Neuronal stem cell (in vitro differentiated cells): ENCODE measurements at places on chromosomes 11 and 22.

DNA sequence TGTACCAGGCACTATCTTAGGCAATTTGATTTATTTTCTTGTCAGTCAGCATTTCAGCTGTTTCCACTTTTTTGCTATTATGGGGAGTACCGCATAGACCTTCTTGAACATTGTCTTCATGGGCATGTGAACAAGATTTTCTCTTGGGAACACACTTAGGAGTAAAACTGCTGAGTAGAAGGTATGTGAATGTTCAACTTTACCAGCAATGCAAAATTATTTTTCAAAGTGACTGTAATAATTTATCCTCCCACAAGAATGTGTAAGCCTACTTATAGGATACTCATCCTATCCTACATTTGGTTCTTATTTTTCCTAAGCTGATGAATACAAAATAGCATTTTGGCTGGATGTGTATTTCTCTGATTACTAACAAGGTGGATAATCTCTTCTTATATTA, 132.0 kb upstream of the NAV2 start:
- H3K27me3 ChIP-seq: no peaks in the 10 kb centered on the region
- no peak for DNase-seq
- no peak overlapping the region for H3K27ac ChIP-seq
- H3K4me3 ChIP-seq: no peak overlapping the region
- peaks cover 21% of the 10 kb centered on the region for H3K4me1 ChIP-seq
- H3K36me3 ChIP-seq: no peaks in the 10 kb centered on the region

DNA sequence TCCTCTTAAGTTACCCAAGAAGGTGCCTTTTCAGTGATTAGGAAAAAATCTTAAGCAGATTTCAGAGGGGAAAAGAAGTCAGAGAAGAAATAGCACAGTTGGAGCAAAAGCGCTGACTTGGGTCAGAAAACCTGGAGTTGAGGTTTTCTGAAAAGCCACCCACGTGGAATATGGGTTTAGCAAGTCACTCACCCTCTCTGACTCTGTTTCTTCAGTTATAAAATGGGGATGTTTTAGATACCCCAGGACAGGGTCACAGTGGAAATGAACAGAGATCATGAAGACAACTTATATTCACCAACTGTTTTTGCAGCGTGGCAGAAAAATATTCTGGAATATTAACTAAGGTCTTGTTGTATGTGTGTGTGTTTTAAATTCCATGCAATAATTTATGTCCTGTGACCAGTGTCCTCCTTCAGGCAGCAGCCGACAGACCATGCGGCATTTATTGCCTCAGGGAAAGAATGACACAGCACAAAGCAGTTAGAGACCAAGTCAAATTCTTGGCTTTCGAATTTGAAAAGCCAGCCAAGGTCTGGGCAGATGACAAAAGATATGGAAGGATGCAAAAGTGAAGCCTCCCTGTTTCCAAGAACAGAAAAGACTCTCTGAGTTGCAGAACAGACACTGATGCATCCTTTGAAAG, 119.9 kb downstream of the MIAT start:
- H3K4me1 ChIP-seq: peaks cover 3% of the 10 kb centered on the region
- no peak overlapping the region for H3K27ac ChIP-seq
- H3K36me3 ChIP-seq: no peaks in the 10 kb centered on the region
- no peaks in the 10 kb centered on the region for H3K27me3 ChIP-seq
- no peak overlapping the region for H3K4me3 ChIP-seq

GRCh38 chr22:43867839-43868635, 5.7 kb upstream of the SULT4A1 start:
- H3K27me3 ChIP-seq: no peaks in the 10 kb centered on the region
- no peaks in the 10 kb centered on the region for H3K4me1 ChIP-seq
- H3K27ac ChIP-seq: no peak overlapping the region

- peak; percentile 70 for DNase-seq
- H3K27ac ChIP-seq: no peak overlapping the region
- no peak overlapping the region for H3K4me3 ChIP-seq
- peaks cover 38% of the 10 kb centered on the region for H3K36me3 ChIP-seq
- no peaks in the 10 kb centered on the region for H3K4me1 ChIP-seq
- no peaks in the 10 kb centered on the region for H3K27me3 ChIP-seq
Observed at GRCh38 chr22:41532908-41533825, 11.1 kb downstream of the POLR3H start.

DNA sequence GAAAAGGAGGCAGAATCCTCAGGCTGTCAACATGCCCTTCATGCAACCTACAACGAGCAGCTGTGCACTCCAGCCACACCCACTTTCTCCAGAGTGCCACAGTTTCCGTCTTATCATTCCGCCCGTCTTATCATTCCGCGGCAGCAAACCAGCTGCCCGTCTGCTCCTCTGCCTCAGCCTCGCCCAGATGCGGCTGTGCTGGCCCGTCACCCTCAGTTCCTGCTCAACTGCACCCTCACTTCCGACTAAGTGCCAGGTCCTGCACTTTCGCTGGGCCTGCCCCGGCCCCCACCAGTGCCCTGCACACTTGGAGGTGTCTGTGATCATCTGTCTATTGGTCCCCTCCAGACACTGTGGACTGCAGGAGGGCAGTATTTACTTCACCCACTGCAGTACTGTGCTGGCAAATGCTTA, 43.7 kb downstream of the MICAL3 start:
- H3K36me3 ChIP-seq: no peaks in the 10 kb centered on the region
- H3K4me1 ChIP-seq: peaks cover 6% of the 10 kb centered on the region
- no peak overlapping the region for H3K4me3 ChIP-seq
- H3K27ac ChIP-seq: no peak overlapping the region
- no peak for DNase-seq
- H3K27me3 ChIP-seq: no peaks in the 10 kb centered on the region

- no peaks in the 10 kb centered on the region for H3K4me1 ChIP-seq
- DNase-seq: no peak
- no peak overlapping the region for H3K27ac ChIP-seq
- no peaks in the 10 kb centered on the region for H3K27me3 ChIP-seq
- no peak overlapping the region for H3K4me3 ChIP-seq
- no peaks in the 10 kb centered on the region for H3K36me3 ChIP-seq
Observed at GRCh38 chr11:100908746-100909145, 220.9 kb downstream of the PGR start.

GRCh38 chr22:19795617-19796008, 35.0 kb downstream of the TBX1 start:
- H3K27ac ChIP-seq: no peak overlapping the region
- no peaks in the 10 kb centered on the region for H3K27me3 ChIP-seq
- H3K4me3 ChIP-seq: no peak overlapping the region
- DNase-seq: no peak

DNA sequence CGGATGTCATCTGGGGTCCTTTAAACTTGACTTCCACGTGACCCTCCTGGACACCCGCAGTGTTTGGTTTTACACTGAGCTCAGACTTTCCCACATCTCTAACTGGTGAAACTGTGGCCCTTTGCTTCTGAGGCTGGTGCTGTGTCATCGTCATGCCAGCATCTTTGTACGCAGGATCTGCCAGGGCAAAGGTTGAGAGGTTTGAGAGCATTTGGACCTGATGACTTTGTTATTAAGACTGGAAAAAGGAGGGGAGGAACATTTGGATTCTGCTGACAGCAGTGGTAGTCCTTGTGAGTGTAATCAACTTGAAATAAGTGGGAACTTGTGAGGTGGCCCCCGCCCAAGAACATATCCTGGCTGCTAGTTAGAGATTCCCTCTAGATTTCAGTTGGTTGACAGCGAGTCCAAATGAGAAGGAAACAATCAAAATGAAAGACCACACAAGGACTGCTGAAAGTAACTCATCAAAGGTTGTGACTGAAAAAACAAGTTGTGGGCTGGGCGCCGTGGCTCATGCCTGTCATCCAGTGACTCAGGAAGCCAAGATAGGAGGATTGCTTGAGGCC, 102.5 kb downstream of the KIAA1671 start:
- H3K27me3 ChIP-seq: no peaks in the 10 kb centered on the region
- H3K4me1 ChIP-seq: no peaks in the 10 kb centered on the region
- DNase-seq: no peak
- H3K4me3 ChIP-seq: no peak overlapping the region

- no peak overlapping the region for H3K27ac ChIP-seq
- H3K4me1 ChIP-seq: peaks cover 4% of the 10 kb centered on the region
Observed at GRCh38 chr11:134555510-134555909, 143.5 kb upstream of the B3GAT1 start.

DNA sequence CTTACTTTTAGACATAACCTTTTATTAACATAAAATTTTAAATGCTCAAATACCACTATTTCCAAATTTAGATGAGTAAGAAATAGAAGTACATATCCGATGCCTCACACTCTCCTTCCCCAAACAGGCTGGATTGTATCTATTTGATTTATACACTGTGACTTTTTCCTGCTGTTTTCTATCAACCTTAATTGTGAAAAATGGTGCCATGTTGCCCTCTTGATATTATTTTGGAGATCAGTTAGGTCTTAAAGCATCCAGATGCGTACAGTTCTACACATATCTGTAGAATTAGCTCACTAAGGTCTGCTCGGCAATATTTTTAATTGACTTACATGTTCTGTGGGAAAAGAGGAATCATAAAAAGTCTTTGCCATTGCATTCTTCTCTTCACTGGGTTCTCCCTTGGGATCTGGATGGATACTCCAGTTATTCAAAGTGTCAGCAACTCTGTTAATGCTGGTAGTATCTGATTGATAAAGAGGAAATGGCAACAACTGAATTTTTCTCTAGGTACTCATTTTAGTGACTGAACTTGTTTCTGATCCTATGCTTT, 27.2 kb downstream of the EIF3M start:
- peaks cover 7% of the 10 kb centered on the region for H3K36me3 ChIP-seq
- H3K4me3 ChIP-seq: no peak overlapping the region
- H3K4me1 ChIP-seq: no peaks in the 10 kb centered on the region
- no peak overlapping the region for H3K27ac ChIP-seq
- DNase-seq: no peak

DNA sequence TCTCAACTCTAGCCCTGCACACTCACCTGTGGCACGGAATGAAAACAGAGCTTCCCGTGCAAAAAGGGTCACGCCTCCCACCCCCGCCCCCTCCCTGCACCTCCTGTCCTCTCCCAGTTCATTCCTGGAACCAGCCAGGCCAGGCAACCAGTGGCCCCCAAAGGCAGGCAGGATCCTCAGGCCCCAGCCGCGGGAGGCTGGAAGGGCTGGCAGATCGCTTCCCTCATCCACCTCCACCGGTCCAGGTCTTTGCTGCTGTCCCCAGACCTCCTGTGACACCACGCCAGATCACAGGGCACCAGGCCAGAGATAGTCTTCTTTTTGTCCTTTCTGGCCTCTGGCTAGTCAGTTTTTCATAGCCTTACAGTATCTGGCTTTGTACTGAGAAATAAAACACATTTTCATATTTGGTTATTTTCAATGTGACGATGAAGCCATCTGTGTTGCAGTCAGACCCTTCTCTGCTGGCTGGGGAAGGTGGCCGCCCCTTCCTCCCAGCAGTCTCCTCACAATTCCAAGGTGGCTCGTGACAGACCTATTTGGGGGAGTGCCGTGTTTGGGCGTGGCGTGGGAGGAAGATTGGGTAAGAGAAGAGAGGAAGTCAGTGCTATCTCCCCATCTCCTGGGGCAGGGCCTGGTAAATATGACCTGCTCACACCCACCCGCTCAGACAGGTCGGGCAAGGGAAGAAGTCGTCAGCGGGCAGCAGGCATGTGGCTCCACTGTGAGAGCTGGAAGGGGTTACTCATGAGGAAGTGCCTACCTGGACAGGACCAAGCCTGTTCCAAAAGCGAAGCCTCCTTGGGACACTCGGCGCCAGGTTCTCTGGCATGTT, 9.1 kb downstream of the SSH3 start:
- DNase-seq: no peak
- no peaks in the 10 kb centered on the region for H3K36me3 ChIP-seq
- H3K4me1 ChIP-seq: no peaks in the 10 kb centered on the region
- no peak overlapping the region for H3K27ac ChIP-seq
- no peak overlapping the region for H3K4me3 ChIP-seq
- H3K27me3 ChIP-seq: no peaks in the 10 kb centered on the region

DNA sequence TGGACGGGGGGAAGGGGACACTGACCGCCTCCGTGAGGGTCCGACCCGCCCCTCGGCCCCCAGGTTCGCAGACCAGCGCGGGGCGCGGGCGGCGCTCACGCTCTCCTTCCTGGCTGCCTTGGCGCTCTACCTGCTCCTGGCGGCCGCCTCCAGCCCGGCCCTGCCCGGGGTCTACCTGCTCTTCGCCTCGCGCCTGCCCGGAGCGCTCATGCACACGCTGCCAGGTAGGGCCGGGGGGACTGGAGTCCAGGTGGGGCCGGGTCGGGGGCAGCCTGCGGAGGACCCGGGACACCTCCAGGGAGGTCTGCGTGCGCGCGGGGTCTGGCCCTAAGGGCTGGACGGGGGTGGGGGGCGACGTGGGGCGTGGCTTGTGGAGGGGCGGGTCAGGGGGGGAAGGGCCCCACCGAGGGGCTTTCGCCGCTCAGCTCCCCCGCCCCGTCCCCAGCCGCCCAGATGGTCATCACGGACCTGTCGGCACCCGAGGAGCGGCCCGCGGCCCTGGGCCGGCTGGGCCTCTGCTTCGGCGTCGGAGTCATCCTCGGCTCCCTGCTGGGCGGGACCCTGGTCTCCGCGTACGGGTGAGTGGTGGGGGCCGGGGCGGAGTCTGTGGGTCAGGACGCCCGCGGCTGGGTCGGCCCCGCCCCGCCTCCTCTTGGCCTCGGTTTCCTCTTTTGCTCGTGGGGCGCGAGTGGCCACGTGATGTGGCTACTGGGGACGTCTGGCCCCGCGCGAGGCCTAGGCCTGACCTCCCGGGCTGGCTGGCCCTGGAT, 19.9 kb downstream of the PHLDA2 start:
- H3K4me3 ChIP-seq: no peak overlapping the region
- H3K4me1 ChIP-seq: peaks cover 18% of the 10 kb centered on the region
- no peaks in the 10 kb centered on the region for H3K36me3 ChIP-seq
- H3K27me3 ChIP-seq: no peaks in the 10 kb centered on the region
- DNase-seq: no peak

- H3K27me3 ChIP-seq: no peaks in the 10 kb centered on the region
- no peak overlapping the region for H3K4me3 ChIP-seq
- DNase-seq: no peak
Observed at GRCh38 chr11:73343076-73343873, 32.9 kb upstream of the RELT start.

- no peaks in the 10 kb centered on the region for H3K4me1 ChIP-seq
- no peaks in the 10 kb centered on the region for H3K27me3 ChIP-seq
- no peaks in the 10 kb centered on the region for H3K36me3 ChIP-seq
- DNase-seq: no peak
- no peak overlapping the region for H3K27ac ChIP-seq
Observed at GRCh38 chr11:55503449-55503848, 50.8 kb upstream of the OR4C15 start.

DNA sequence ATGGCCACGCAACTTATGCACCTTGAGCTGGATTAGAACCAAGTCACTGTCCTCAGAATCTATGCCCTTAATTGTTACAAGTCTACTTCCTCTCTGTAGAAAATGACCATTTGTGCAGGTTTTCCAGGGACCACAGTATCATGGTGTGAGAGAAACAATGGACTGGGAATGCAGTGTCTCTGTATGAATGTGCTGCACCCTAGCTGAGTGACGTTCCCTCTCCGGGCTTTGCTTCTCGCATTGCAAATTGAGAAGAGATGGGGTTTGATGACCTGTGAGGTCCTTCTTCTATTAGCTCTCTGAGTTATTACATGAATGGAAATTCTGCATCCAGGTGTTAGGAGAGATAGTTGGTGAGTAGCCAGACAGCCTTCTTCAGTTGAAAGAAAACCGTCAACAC, 1052.3 kb downstream of the NTM start:
- no peak for DNase-seq
- H3K4me3 ChIP-seq: no peak overlapping the region
- H3K4me1 ChIP-seq: peaks cover 2% of the 10 kb centered on the region
- no peaks in the 10 kb centered on the region for H3K36me3 ChIP-seq
